ENCODE measurements at places on chromosomes 4 and X.

DNA sequence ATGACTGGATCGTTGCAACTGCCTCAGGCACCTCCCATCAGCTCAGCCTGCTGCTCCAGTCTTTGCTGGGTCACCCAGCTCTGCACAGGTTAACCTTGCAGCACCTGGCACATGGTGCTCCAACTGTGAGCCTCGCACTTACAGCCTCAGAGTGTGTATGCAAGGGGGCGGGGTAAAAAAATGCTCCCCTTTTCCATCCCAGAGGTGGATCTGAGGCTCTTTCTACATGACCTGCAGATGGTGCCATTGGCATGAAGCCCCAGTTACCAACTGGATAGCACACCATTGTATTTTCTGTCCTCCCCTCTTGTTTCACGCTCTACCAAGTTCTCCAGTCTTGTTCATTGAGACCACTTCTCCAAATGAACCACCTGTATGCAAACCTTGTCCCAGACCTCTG, 46.2 kb upstream of the TRPC3 start:
- DNase-seq = no peak

GRCh38 chrX:99073551-99073950, 1336.5 kb downstream of the PCDH19 start:
- no peak for DNase-seq

GRCh38 chr4:2799971-2800690, 7.2 kb downstream of the SH3BP2 start:
- DNase-seq = no peak

- no peak for DNase-seq
Measured at GRCh38 chr4:129852434-129852833, 756.5 kb downstream of the C4orf33 start.

DNA sequence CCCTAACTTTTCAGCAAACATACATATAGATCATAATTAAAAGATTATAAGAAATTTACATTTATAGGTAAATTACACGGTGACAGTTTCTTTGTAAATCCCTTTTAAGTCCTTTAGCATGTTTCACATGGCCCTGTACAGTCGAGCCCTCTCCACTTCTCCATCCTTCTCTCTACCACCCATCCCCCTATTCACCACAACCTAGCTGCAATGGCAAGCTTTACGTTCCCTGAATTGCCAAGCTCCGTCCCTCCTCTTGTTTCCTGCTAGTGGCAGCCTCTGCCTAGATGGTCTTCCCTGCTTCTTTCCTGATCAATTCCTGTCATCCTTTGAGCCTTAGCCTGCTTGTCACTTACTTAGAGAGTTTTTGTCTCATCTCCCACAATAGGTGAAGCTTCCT, 116.2 kb downstream of the TMA16 start:
- no peak for DNase-seq

- DNase-seq = no peak
Measured at GRCh38 chrX:68684919-68685304, 37.4 kb downstream of the STARD8 start.

GRCh38 chr4:186806679-186807421, 83.2 kb upstream of the FAT1 start:
- no peak for DNase-seq

DNA sequence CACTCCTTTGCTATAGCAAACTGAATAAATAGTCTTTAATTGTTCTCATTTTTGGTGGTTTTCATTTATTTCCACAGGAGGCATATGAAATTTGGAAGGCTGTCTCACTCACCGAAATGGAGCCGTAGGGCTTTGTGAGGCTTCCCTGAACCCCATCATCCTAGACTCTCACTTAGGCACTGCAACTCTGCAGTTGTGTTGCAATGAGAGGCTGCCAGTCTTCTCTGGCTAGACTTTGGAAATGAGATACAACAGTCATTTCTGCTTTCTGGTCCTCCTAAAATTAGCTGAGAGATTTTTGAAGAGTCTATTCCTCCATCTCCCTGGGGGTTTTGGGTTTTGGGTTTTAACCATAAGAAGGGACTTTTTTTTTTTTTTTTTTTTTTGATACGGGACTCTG, 146.5 kb downstream of the SH3BGRL start:
- DNase-seq = no peak

- DNase-seq = no peak
Measured at GRCh38 chrX:14922437-14922836, 49.2 kb downstream of the MOSPD2 start.

DNA sequence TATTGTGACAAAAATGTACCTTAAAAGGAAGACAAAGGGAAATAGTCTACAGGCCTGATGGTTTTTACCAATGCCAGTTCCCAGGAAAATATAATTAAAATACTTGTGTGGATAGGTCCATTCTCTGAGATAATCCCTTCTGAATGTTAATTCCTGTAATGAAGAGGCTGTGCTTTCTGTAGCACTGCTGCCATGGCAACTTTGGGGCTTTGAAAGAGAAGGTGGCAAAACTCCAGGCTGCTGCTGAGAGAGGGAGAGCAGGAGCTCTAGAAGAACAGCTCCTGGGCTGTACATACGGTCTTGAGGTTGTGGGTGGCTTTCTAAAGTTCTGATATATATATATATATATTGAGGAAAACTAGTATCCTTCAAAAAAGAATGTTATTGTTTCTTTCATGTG, 125.4 kb downstream of the PDLIM5 start:
- no peak for DNase-seq

- DNase-seq = no peak
Measured at GRCh38 chr4:15913631-15913970, 24.9 kb downstream of the FGFBP1 start.

- DNase-seq = no peak
Measured at GRCh38 chr4:182145334-182145905, 97.8 kb upstream of the TENM3 start.

- no peak for DNase-seq
Measured at GRCh38 chrX:122344816-122345215, 839.3 kb upstream of the GRIA3 start.

DNA sequence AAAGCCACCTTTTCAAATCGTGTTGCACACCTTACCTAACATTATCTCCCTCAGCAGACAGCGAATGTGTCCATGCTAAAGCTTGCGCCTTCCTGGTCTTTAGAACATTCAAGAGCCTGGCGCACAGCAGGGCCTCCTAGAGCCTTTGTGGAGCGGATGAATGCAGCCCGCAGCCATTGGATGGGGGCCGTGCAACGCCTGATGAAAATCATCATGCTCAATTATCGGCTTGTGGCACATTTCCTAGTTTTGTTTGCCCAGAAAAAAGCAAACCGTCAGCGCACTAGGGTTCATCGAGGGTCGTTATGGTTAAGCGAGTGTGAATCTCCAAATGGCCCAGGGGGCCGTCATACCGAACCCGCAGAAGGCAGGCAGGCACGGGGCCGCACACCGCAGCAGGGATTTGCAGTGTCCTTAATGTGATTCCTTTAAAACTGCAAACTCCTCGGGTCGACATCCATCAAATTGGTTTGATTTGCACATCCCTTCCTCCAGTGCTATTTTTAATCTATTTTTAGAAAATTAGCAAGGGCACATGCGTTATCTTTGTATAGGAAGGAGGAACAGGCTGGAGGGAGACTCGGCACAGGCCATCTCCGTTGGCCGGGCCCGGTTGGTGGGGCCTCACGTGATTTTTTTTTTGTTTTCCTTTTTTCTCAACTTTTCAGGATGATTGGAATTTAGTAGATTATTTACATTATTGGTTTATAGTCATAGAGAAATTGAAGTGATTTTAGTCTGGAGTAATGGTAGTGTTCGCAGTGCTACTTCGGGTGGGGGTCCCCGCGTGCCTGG, 53.1 kb downstream of the ABLIM2 start:
- DNase-seq = no peak

- peak; percentile 72 for DNase-seq
Measured at GRCh38 chrX:39854772-39855747, 242.7 kb downstream of the BCOR start.

DNA sequence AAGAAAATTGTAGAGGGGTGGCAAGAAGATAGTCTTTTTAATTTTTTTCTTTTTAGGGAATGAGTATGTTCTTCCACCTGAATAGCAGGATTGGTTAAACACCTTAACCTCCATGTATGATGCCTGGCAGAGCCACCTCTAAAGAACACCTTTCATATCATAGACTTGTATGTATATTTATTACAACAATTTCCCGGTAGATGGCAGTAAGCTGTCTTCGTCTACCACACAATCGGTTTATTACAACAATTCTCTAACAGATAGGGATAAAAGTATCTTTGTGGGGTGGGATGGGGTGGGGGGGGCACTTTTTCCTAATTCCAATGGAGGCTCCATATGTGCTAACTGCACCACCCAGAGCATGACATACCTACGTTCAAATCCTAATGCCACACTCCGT, 255.5 kb downstream of the LDB2 start:
- no peak for DNase-seq

DNA sequence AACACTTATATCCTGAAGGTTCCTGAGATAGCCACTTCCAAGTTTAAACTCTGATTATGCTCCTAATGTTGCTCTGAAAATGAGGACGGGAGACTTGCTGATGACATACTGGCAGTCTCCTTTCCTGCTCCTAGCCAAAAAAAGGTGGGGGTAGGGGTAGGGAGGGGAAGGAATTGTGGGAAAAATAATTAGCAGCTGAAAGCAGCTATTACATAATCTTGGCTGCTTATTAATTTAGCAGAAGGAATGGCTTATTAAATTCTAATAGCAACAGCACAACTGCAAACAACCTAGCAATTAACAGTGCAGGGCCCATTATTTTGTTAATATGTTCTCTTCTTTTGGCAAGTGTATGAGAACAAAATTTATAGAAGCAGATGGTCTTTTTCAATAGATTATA, 2.0 kb upstream of the AP1S2 start:
- DNase-seq = no peak

DNA sequence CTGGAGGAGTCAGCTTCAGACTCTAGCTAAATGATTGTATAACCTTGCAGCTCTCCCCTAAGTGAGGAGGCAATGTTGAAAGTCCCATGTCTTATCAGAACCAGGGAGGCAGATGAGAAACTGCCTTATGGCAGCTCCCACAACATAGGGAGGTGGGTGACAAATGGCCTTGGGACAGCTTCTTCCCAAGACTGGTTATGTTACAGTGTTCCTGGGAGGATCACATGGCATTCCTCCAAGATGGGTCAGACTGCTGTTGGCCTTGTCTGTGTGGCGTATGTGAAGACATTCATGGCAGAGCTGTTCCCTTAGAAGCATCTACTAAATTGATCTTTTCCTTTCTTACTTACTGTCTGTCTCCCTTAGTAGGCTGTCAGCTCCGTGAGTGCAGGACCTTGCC, 42.0 kb downstream of the HPRT1 start:
- no peak for DNase-seq

- no peak for DNase-seq
Measured at GRCh38 chr4:104044369-104044768, 324.6 kb upstream of the TACR3 start.

- DNase-seq = no peak
Measured at GRCh38 chrX:100964362-100964761, 5.1 kb upstream of the ARL13A start.

DNA sequence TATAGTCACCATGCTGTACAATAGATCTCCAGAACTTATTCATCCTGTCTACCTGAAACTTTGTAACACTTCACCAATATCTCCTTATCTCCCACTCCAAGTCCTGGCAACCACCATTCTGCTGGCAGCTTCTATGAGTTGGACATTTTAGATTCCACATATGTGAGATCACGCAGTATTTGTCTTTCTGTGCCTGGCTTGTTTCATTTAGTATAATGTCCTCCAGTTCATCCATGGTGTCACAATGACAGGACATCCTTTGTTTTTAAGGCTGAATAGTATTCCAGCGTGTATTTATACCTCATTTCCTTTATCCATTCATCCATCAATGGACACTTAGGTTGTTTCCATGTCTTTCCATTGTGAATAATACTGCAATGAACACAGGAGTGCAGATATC, 198.7 kb downstream of the QDPR start:
- no peak for DNase-seq

DNA sequence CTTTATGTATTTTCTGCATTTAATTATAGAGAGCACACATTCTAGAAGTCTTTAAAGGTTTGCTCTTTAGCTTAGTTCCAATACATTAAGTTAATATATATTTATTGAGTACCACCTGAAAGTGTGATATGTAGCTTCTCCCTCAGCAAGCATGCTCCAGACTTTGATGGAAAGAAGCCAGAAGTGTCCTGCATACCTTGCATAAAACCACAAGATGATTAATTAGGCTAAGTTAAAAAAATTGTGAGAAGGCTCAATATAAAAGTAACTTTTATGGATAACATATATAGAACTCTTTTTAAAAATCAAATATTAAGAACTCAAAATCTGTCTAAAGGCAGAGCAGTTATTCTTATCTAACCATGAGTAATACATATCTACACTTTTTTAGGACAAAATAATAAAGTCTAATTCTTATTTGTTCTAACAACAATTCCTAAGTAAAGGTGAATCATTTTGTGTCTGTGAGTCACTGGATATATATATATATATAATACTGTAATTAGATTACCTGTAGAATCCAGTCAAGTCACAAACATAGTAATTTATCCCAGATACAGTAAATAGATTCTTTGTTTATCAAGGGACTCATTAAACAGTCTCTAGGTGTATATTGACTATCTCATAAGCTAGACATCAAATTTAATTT, 51.2 kb downstream of the INTS12 start:
- DNase-seq = no peak

DNA sequence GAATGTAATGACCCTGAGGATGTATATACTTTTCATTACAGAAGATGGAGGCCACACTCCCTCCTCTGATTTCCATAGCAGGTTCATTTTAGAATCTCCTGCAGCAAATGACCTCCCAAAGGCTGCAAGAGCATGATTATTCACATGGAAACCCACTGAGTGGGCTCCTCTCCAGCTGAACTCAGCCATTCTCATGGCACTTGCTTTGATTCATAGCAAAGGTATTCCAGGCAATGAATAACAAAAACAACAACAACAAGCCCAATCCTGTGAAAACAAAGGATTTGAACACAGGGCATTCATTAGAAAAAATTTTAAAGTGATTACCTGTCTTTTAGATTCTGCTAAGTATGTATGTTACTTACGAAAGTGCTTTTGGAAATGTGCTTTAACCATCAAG, 894.0 kb upstream of the FRG1 start:
- DNase-seq = no peak
